ENCODE measurements at places on chromosomes 6 and 20. TPM values are rescaled to one million over a fixed set of nuclear protein-coding genes. Genes with fewer than 3 reads are reported as not detected.

Gene MAP7
- 1.4 TPM for total RNA-seq

Gene FNDC11
- 1.5 TPM for total RNA-seq

DNA sequence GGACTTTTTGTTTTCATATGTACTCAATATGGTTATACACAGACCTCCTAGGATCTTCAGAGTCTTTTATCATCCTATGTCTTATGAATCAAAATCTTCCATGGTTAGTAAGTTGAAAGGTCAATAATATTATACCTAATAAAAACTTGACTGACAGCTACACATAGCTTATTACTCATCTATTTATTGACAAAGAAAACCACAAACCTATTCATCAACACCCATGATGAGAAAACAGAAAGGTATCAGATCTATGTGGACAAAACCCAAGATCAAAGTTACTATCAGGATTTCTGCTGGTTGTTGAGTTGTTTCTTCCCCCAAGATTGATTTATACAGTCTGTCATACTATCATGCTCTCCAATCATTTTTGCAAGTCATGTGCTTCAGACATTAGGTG lies 460.1 kb upstream of the MANEA start:
- no peak for DNase-seq

GRCh38 chr6:6730831-6731230 lies 142.3 kb downstream of the LY86 start:
- no peak for DNase-seq

GRCh38 chr6:16438718-16439591 lies 200.6 kb downstream of the GMPR start:
- no peak for DNase-seq

GRCh38 chr6:65745614-65746013 lies 38.6 kb upstream of the EYS start:
- no peak for DNase-seq

All from neural crest cell (in vitro differentiated cells).